AG08395 (cell line): ENCODE measurements at places on chromosomes 12 and 14.

DNA sequence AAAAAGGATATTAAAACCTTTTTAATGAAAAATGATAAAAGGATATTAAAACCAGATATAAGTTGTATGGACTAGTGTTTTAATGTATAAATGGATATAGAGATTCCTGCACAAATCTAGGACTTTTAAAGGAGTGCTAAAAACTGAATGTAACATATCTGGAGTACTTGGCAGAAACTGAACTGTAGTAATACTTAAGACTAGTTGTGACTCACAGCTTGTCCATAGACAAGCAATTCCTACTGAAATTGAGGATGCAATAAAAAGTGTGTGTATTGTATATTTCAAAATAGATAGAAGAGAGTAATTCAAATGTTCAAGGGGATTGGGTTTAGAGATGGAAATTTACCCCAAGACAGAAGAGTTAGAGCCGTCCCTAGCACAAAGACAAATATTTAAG is 59.6 kb downstream of the FBXO33 start:
- peak; percentile 45 for DNase-seq

GRCh38 chr14:50741567-50741966 is 73.5 kb upstream of the SAV1 start:
- DNase-seq, result no peak

GRCh38 chr12:24027352-24027751 is 77.9 kb upstream of the SOX5 start:
- DNase-seq, result no peak

DNA sequence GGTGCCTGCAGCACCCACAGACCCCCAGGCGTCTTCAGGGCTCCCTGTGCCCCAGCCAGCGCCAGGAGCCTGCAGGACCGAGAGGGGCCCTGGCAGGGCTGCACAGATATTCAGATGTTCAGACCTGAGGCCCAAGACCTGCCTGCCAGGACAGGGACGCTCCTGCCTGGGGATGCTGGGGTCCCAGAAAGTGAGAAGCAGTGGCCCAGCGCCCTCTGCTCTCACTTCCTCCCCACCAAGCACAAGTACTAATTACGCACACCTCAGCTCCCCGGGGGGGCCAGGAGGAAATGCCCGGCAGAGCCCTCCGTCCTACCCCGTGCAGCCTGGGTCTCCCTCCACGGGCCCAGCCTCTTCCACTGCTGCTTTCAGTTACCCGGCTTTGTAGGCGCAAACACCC is 28.8 kb upstream of the INF2 start:
- no peak for DNase-seq

GRCh38 chr12:50986966-50987737 is 34.8 kb downstream of the HIGD1C start:
- peak; percentile 61 for DNase-seq

DNA sequence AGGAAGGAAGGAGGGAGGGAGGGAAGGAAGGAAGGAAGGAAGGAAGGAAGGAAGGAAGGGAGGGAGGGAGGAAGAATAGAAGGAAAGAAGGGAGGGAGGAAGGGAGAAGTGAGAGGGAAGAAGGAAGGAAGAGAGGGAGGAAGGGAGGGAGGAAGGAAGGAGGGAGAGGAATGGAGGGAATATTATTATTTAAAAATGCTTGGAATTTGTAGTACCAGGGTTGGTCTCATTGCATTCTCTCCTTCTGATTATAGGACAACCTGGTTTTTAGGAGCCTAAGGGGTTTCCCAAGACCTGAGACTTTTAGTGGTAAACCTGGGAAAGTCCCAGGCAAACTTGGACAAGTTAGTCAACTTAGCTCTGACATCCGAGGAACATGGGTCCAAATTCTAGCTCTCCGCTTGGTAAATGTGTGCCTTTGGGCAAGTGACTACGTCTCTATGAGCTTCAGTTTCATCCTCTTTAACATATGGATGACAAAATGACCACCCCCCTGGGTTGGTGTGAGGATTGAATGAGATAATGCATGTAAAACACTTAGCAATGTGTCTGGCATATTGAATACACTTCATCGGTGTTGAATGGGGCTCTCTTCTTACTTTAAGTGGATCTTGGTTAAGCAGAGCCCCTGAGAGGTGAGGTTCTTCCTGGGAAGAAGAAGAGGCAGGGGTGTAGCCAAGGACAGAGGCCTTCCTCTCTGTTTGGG is 690.7 kb upstream of the TBX3 start:
- DNase-seq, result no peak

- no peak for DNase-seq
Observed at GRCh38 chr14:58662018-58662417, 24.3 kb downstream of the DACT1 start.

DNA sequence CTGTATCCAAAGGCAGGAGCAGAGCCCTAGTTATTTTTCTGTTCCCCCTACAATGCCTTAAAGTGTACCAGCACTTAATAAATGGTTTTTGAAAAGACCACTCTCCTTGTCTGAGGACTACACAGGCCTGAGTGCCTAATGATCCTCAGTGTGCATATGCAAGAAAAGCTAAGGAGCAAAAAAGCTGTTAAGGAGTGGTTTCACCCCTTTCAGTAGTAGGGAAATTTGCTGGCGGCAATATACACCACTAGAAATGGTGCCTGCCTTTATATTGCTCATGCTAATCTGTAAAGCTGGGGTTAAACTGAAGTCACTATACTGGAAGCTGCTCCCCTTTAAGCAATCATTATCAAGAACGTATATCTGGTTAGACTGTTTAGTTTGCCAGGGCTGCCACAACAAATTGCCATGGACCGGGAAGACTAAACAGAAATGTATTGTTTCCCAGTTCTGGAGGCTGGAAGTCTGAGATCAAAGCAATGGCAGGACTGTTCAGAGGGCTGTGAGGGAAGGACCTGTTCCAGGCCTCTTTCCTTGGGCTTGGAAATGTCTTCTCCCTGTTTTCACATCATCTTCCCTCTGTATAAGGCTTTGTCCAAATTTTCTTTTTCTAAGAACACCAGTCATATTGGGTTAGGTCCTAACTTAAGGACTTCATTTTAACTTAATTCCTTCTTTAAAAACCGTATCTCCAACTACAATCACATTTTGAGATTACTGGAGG is 30.2 kb downstream of the PRDM4 start:
- no peak for DNase-seq

DNA sequence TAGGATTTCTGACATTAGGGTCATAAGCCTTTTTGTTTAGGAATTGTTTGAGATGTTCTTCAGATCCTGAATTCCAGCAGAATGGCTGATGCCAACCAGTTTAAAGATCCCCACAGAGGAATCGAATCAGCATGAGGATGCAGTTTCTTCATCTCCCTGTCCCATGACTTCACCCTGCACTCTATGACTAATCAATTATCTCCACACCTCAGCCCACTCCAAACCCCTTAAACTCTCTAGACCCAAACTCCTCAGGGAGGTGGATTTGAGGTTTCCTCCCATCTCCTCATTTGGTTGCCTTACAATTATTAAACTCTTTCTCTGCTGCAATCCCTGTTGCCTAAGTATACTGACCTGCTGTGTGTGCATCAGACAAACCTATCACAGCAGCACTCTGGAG is 86.5 kb upstream of the CRY1 start:
- no peak for DNase-seq

DNA sequence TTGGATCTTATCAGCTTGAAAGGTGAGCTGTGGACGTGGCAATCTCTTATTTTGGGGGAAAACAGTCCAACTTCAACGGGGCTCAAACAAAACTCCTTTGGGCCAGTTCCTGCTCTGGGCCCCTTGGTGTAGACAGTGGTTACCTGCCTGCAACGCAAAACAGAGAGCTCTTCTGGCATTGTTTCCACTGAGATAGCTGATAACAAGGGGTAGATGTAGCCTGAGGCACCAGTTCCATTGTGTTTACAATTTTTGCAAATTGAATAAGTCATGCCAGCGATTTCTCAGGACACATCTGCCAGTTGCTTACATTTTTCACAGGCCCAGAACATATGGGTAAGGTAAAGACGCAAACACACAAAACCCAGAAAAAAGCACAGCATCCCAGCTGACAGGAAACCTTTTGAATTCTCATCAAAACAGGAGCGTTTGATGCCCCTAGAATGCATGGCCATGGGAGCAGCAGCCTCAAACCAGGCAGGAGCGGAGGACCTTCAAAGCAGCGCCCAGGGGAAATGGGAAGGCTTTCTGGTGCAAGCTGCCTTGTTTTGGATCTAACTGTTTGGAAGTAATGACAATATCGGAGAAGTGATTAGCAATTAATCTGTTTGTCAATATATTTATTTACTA is 259.7 kb downstream of the AACS start:
- DNase-seq, result no peak

- DNase-seq, result no peak
Observed at GRCh38 chr12:123273166-123273565, 1.5 kb upstream of the CDK2AP1 start.

- no peak for DNase-seq
Observed at GRCh38 chr14:75264036-75264435, 14.6 kb upstream of the FOS start.

- no peak for DNase-seq
Observed at GRCh38 chr12:57444744-57445143, 10.2 kb downstream of the INHBC start.

DNA sequence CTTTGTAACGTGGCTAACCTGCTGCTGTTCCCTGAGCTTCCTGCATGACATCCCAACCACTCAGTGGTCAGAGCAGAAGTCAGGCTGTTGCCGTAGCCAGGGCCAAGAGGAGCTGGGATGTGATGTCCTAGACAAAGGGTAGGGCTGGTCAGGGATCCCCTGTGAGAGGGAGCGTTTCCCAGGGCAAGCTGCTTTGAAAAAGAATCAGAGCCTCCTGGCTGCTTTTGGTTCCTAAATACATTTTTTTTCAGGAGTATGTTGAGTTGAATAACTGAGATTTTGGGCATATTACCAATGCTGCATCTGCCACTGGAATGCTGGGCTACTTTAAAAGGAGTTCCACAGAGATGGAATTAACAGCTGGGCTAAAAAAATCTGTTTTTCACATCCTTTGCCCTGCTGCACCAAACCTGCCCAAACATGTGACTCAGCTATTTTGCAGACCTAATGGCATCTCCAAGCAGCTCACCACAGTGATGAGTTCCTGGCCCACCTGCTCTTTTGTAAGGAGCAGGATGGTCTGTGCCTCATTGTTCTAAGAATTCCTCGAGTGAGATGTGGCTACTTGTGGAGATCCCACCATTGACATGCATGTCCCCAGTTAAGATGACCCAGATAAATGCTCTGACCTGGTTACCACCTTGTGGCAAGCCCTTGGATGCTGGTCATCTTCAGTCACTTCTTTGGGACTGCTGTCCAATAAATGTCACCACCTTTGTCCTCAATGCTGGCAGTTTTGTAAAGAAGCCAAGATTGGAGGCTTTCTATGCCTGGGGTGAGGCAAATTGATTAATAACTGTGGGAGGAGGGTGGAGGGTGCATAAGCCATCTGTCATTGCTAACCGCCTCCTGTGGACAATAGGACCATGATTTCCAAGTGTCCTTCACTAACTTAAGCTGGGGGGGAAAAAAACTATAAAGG is 24.1 kb downstream of the ANKRD13A start:
- peak; percentile 62 for DNase-seq

DNA sequence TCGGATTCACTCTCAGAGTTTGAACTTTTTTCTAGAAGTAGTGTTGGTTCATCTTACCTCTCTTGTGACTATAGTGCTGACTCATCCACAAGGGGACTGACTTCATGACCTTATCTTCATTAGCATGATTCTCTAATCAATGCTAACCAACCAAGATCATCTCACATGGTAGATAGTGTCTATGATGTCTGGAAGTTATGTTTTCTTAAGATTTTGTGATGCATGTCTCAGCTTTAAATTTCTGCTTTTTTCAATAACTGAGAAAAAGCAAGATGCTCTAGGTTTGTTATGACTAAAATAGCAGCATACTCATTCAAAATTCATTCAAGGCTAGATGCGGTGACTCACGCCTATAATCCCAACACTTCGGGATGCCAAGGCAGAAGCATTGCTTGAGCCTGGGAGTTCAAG is 12.3 kb upstream of the SLC35E3 start:
- DNase-seq, result peak; percentile 2

GRCh38 chr14:32408018-32408417 is 78.9 kb downstream of the AKAP6 start:
- no peak for DNase-seq

DNA sequence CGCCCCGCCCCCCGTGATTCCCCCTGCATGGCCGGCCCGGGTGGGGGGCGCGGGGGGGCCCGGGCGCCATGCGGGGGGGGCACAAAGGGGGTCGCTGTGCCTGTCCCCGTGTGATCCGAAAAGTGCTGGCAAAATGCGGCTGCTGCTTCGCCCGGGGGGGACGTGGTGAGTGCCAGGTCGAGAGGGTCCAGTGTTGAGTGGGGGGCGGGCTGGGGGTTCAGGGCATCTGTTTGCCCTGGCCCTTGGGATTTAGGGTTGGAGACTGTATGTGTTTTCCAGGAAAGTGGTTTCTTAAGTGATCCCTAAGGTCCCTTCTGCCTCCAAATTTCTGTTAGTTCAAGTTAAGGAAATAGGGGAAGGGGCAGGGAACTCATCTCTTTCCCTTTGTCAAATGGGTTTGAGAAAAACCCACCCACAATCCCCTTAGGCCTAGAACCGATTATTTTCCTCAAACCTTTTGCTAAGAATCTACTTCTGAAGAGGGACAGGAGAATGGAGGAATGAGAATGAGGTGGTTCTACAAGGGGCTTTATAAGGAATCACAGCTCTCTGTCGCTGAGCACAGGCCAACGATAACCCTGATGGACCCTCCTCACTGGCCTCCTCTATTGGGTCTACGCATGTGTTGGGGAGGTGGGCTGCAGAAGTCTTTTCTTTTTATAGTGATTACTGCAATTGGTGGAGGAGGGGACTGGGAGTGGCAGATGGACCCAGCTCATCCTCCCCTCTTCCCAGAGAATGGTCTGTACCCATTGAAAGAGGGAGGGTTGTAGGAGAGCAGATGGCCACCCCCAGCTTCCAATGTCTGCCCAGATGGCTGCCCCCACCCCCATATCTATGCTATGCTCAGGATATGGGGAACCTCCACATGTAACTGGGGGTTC is 834 bp downstream of the ARHGEF25 start:
- no peak for DNase-seq

- peak; percentile 15 for DNase-seq
Observed at GRCh38 chr12:81759190-81760051, at the start of gene PPFIA2. Gene PPFIA2 (minus strand): TSS chr12:81759350.

GRCh38 chr14:99234355-99234754 is 37.6 kb downstream of the BCL11B start:
- DNase-seq, result no peak

DNA sequence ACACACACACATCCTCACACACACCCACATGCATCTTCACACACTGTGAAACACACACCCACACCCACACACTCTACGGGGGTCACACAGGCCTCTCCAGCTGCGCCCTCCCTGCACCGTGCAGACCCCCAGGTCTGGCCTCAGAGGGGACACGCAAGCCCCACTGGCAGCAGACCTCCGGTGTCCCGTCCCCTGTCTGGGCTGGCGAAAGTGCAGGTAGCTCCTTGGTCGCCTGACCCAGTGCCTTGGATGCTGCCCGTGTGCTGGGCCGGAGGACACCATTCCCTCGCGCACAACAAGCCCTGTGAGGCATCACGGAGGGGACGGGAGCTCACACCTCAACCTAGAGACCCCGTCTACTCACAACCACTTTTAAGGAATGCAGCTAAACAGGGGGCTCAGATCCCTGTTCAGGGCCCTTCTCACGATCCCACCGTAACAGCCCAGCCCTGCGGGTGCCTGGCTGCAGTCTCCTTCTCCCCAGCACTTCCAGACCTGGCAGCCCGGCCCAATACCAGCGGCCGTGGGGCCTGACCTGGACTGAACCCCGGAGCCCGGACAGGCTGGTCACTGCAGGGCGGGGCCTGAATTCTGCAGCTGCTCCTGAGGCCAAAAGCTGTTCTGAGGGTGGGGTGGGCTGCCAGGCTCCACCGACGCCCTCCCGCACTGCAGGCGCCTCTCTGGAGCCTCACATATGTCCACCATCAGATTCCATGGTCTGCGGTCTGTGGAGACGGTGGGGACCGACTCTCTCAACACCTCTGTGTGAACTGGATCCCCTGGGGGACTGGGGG is 42.1 kb upstream of the FZD10 start:
- no peak for DNase-seq
